ENCODE measurements at places on chromosomes 12 and 14. TPM values are rescaled to one million over a fixed set of nuclear protein-coding genes. Genes with fewer than 3 reads are reported as not detected.

The MFAP5 gene
- not detected for total RNA-seq

The BHLHE41 gene
- total RNA-seq: 5.5 TPM

The GPD1 gene
- total RNA-seq: 12.2 TPM

The CD163L1 gene
- 4.4 TPM for total RNA-seq

The PTCSC3 gene
- 0.69 TPM for total RNA-seq

The CYP46A1 gene
- 19.6 TPM for total RNA-seq

The GZMB gene
- not detected for total RNA-seq

The C14orf180 gene
- total RNA-seq: 0.92 TPM

The TPPP2 gene
- not detected for total RNA-seq

The CEBPE gene
- not detected for total RNA-seq

The PRB2 gene
- not detected for total RNA-seq

The TSPAN19 gene
- total RNA-seq: 0.92 TPM

The NTF3 gene
- 6.2 TPM for total RNA-seq

The RASSF8 gene
- 49.6 TPM for total RNA-seq

The NID2 gene
- 13.6 TPM for total RNA-seq

The DLK1 gene
- total RNA-seq: 1.4 TPM

The DPPA3 gene
- total RNA-seq: not detected

The NEUROD4 gene
- 0.23 TPM for total RNA-seq

The CABP1 gene
- 3.2 TPM for total RNA-seq

The CBLN3 gene
- 0.46 TPM for total RNA-seq

The LRRK2 gene
- total RNA-seq: 14.3 TPM

The DENND5B gene
- total RNA-seq: 53.7 TPM

The RPGRIP1 gene
- total RNA-seq: 0.69 TPM

The SIX6 gene
- total RNA-seq: 0.69 TPM

The AICDA gene
- total RNA-seq: not detected

The OTUB2 gene
- 11.3 TPM for total RNA-seq

The KRT82 gene
- total RNA-seq: not detected

The SERPINA1 gene
- 3.2 TPM for total RNA-seq
